Thoracic aorta (tissue), 2 donors: ENCODE measurements at places on chromosomes 11 and 22. TPM values are rescaled to one million over a fixed set of nuclear protein-coding genes. Genes with fewer than 3 reads are reported as not detected.

The C1QTNF5 gene
- 98.2 TPM for total RNA-seq

The CLTCL1 gene
- 5.3 TPM for total RNA-seq

The CTR9 gene
- 15.0 TPM for total RNA-seq

The CATSPER1 gene
- not detected for total RNA-seq

The VSIG2 gene
- total RNA-seq: 1.2 TPM

The OR8D4 gene
- not detected for total RNA-seq

The CELSR1 gene
- 1.5 TPM for total RNA-seq

- DNase-seq: no peak
These were observed 8.5 kb downstream of the SIDT2 start for GRCh38 chr11:117187007-117187406.

DNA sequence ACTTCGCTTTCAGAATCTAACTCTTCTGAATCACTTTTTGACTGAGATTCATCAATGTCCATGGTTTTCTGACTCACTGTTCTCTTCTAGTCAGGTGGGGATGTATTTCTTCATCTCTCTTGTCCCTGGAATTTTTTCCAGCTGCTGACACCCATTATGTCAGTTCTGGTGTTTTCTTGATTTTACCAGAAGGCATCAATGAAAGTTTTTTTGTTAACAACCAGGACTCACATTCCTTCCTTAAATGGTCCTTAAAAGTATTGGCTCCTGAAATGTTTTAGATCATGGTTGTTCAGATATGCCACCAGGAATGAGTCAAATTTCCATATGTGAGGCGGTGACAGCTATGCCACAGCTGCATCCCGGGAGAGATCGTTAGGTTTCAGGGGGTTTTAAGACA lies 12.9 kb downstream of the MICAL2 start:
- no peak for DNase-seq

GRCh38 chr22:23562186-23562585 lies 17.9 kb downstream of the IGLL1 start:
- DNase-seq: no peak

DNA sequence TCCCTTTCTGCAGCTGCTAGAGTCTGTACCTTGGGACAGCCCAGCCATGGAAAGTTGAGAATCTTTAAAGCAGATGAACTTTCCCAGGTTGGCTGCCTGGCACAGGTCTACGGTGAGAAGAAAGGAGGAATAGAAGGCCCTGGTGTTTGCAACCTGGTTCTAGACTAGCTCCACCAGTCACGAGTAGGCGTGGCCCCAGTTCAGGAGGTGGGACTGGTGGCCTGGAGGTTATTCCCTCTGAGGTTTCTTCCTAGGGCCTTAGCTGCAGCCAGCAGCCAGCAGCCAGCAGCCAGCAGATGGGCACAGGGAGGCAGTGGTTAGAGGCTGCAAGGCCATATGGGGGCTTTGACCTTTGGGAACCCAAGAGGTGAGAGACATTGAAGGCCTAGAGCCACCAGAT lies 40.9 kb downstream of the PRDM11 start:
- no peak for DNase-seq

DNA sequence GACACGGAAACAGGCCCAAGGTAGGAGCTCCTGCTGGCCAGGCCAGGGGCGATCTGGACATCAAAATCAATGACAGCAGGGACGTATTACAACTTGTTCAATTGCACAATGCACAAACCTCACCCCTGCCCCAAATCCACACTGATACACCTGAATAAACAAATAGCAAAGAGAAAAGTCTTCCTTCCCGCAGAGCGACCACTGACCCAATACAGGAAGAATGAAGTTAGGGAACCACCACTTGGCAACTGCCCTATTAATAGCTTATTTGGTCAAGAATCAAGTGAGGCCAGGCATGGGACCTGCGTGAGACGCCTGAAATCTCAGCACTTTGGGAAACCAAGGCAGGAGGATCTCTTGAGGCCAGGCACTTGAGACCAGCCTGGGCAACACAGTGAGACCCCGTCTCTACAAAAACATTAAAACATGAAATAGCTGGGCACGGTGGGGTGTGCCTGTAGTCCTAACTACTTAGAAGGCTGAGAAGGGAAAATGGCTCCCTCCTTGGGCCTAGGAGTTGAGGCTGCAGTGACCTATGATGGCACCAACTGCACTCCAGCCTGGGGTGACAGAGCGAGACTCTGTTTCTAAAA lies 109.1 kb downstream of the MED15 start:
- DNase-seq: no peak

DNA sequence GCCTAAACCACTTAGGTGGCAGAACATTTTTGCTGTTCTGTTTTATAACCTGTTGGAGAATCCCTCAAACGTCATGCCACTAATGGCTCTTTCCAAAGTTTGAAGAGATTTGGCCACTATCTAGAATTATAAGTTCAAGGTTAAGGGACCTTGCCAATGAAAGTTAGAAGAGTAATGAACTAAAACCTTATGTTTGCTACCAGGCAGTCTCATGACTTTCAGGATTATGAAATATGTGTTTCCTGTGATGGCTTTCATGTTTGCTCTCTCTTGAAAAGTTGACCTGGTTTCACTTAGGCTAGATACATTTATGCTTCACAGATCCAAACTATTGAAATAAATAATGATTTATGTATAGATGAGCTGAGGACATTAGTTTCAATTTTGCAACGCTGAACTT lies 340.0 kb downstream of the LRRC4C start:
- DNase-seq: no peak

DNA sequence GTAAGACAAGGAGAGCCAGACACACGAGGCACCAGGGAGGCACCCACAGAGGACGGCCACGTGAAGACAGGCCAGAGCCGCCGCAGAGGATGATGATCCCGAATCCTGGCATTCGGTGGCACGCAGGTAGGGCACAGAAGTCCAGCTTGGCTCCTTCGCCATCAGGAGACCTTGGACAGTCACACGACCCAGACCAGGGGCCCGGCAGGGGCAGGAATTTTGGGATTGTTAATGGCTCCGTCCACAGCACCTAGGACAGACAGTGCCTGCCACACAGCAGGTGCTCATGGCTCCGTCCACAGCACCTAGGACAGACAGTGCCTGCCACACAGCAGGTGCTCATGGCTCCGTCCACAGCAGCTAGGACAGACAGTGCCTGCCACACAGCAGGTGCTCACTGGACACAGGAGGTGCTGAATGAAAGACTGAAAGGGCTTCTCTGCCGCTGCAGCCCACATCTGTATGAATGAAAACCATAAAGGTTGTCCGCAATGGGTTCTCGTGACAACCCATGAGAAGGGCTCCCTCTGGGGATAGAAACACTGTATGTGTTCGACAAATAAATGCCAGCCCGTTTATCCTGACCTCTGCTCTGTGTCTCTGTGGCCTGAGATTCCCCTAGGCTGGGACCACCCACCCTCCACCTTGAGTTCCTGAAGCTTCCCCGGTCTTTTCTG lies 341.6 kb downstream of the CTTN start:
- no peak for DNase-seq

- no peak for DNase-seq
These were observed 24.2 kb downstream of the POU2AF3 start for GRCh38 chr11:111322534-111322933.
